ENCODE measurements at places on chromosomes 7 and 10. TPM values are rescaled to one million over a fixed set of nuclear protein-coding genes. Genes with fewer than 3 reads are reported as not detected.

DNA sequence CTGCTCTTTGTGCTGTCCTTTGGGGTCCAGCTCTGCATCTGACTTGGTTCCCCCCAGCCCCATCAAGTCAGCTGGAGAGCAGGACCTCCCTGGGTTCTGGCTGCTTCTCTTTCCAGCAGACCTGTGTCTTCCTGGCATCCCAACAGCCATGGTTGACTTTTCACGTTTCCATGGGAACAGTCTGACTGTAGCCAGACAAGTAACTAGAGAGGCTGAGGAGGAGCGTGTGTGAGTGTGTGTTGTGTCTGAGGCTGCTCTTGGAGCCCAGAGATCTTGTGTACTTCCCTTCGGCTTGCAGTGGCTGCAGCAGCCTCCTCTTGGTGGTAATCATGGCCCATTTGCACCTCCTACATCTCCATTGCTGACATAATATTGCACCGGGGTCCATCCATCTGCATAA lies 332.0 kb downstream of the RPS24 start:
- no peak for DNase-seq

DNA sequence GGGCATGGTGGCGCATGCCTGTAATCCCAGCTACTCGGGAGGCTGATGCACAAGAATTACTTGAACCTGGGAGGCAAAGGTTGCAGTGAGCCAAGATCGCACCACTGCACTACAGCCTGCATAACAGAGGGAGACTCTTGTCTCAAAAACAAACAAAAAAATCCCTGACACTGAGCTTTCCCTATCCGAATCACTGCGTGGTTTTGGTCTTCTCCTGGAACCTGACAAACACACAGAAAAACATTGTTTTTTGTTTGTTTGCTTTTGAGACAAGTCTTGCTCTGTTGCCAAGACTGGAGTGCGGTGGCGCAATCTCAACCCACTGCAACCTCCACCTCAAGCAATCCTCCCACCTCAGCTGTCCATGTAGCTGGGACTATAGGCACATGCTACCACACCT lies 50.4 kb upstream of the PTPRN2 start:
- DNase-seq = no peak

DNA sequence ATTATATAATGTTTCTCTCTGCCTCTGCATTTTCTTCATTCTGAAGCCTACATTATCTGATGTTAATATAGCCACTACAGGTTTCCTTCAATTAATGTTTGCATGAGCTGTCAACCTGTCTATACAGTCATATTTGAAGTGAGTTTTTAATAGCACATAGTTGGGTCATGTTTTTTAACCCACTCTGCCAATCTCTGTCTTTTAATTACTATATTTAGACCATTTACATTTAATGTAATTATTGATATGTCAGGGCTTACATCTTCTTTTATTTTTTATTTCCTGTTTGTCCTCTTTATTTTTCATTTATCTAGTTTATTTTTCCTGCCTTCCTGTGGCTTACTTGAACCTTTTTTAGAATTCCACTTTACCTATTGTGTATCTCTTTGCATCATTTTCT lies 124.3 kb upstream of the PDE1C start:
- no peak for DNase-seq

DNA sequence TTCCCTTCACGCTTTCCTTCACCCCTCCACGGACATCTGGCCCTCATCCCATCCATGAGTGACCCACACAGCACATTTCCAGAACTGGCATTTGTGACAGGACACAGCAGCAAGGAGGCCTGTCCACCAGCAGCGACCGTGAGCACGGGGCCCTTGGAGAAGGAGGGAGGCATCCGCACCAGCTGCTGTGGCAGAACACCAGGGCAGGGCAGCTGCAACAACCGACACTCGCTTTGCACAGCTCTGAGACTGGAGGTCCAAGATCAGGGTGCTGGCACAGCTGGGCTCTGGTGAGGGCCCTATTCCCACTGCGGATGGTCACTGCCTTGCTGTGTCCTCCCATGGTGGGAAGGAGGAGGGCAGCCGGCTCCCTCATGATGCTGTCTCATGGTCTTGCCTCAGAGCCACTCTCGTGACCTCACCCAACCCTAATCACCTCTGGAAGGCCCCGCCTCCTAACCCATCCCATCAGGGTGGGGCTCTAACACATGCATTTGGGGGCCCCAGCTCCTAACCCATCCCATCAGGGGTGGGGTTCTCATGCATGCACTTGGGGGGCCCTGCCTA lies 36.7 kb downstream of the PTPRN2 start:
- no peak for DNase-seq

- no peak for DNase-seq
These were observed 4.9 kb upstream of the FOXL3 start for GRCh38 chr7:284762-285722.

DNA sequence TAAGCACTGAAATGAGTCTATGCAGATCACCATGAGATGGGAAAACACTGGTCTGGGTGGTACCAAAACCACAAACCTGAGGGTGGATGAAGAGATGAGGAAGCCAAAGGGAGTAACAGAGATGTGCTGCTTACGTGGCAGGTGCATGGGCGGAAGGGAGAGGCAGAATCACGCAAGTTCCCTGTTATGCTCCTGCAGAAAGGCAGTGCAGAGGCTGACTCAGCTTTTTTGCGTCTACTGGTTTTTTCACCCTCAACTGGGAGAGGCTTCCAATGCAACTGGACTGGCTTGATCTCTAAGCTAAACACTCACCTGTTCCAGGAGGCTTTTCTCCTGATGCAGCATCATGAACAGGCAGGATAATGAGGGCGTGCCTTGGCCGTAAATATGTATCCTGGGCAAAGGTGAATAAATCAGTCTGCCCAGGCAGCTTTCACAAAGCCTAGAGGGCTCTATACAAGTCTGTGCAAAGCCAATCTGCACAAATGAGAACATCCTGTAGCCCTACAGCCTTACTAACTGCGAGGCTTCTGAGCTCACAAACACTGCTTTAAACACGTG lies 95.4 kb upstream of the AFAP1L2 start:
- no peak for DNase-seq

The EPHA1 gene
- total RNA-seq = 109 TPM

DNA sequence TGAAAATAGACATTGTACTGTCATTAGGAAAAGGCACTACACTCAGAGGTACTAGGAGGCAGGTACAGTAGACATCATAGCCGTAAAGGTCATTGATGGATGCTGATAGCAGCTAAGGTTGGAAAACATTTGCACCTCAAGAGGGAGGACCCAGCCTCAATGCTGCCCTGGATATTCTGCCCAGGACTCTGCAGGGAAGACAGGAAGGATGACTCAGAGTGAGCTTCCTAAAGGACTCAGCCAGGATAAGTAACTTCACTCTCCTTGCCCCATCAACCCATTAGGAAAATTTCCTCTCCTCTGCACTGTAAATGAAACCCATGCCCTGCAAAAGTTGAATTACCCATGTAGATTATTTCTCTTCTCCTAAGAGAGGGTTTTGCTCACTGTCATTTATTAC lies 617.9 kb upstream of the MKI67 start:
- no peak for DNase-seq

DNA sequence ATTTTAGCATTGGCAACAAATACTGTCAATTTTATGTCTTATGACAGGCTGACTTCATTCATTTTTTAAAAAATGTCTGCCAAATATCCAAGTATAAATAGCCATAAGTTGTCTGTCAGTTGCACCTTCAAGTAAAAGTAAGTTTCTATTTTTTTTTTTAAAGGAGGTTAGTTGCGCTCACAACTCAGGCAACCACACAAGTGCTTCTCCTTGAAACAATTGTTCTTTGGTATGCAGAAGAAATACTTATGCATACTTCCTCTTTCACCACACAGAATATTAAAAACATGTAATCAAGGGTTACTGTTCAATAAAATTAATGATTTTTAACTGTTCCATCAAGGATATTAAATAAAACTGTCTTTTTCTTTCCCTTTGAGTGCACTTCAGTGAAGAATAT lies 97.9 kb downstream of the RTKN2 start:
- DNase-seq = no peak

- DNase-seq = no peak
These were observed 8.7 kb upstream of the ESYT2 start for GRCh38 chr7:158837790-158838637.

The RAPGEF5 gene
- 13.3 TPM for total RNA-seq

DNA sequence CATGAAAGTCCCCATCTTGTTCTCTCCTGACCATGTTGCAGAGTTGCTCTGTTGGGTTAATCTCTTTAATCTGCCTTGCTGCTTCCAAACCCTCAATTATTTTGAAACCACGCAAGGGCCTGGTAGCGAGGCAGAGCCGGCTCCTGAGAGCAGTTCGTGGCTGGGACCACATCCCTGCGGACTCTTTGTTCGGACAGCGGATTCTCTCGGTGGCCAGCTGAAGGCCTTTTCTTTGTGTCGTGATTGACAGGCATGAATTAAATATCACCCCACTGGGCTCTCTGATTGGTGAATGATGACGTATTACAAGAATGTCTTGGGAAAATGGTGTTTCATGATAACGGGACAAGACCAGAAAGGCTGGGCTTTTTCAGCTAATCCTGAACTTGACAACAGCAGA lies 66.9 kb upstream of the ARHGAP21 start:
- no peak for DNase-seq

DNA sequence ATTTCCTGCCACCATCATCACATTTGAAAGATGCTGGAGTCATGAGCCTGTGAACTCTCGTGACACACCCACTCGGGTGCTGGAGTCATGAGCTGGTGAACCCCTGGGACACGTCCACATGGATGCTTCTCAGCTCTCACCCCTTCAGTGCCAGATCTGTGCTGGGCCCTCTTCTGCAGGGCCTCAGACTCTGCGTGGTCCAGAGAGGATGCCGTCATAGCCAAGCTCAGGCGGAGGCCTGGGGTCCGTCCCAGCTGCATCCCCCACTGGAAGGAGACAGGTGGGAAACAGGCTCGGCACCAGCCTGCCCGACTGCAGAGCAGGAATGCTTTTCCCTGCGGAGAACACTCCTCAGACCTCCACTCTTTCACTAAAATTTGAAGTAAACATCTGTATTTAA lies 156.5 kb upstream of the PPP2R2D start:
- no peak for DNase-seq

GRCh38 chr7:152883858-152884257 lies 124.3 kb downstream of the ACTR3B start:
- DNase-seq = no peak

The AKR1C8 gene
- total RNA-seq = not detected

- DNase-seq = no peak
These were observed 22.6 kb downstream of the DOCK1 start for GRCh38 chr10:126927799-126928198.

The GNGT1 gene
- total RNA-seq = 0.44 TPM

The C10orf105 gene
- total RNA-seq = 0.26 TPM

- DNase-seq = no peak
These were observed 11.1 kb upstream of the MBL2 start for GRCh38 chr10:52783726-52784125.

- peak; percentile 36 for DNase-seq
These were observed 104.1 kb downstream of the EVX1 start for GRCh38 chr7:27346531-27347275.

DNA sequence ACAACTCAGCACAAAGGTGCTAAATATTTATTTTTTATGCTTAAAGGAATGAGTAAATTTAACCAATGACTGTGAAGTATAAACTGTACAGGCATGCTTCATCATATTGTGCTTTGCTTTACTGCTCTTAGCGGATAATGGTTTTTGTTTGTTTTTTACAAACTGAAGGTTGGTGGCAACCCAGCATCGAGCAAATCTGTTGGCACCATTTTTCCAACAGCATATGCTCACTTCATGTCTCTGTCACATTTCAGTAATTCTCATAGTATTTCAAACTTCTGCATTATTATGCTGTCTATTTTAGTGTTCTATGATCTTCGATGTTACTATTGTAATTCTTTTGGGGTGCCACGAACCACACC lies 22.8 kb downstream of the BRAF start:
- DNase-seq = no peak

Data from H9 (cell line).